GM23248 (cell line): ENCODE measurements at places on chromosomes 3 and 15. TPM values are rescaled to one million over a fixed set of nuclear protein-coding genes. Genes with fewer than 3 reads are reported as not detected.
A peak's percentile ranks its signal among the peaks of the same experiment; 100 is the strongest.

Gene SUSD5
- 0.11 and 0.13 TPM in 2 replicates for total RNA-seq

Gene VILL
- total RNA-seq: 6.6 and 12.4 TPM in 2 replicates

Gene LRRC31
- not detected in 2 replicates for total RNA-seq

Gene HRG
- not detected in 2 replicates for total RNA-seq

DNA sequence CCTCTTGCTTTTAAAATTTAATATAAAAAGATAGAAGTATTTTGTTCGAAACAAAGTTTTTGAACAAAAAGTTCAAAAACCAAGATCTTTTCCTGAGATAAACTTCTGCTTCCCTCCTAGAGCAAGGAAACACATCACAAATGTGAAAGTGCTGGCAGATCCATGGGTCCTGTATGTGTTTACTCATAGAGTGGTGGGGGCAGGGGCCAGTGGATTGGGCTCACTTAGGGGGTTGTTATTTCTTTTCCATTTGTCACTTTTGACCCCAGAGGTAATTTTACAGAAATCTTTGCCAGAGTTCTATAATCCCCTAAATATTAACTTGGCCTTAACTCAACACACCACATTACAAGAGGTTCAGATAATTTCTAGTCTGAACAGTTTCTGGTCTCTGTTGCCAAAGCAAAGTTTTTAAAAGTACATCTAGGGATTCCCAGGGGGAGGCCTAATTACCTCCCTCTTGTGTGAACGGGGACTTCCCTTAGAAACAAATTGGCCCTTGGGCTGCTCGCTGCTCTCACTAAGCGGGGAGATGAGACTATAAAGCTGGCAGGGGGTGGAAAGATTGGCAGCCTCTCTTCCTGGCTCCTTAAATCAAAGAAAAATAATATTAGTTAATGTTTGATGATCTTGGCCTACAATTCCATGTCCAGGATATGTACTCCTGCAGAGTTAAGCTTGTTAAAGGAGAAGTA, 66.8 kb upstream of the PTX3 start:
- H3K4me3 ChIP-seq: no peak overlapping the region
- no peaks in the 10 kb centered on the region for H3K36me3 ChIP-seq
- peaks cover 16% of the 10 kb centered on the region for H3K4me1 ChIP-seq
- no peak overlapping the region for H3K27ac ChIP-seq

- no peak overlapping the region for H3K4me3 ChIP-seq
- H3K4me1 ChIP-seq: peaks cover 49% of the 10 kb centered on the region
These were observed 16.8 kb downstream of the ATP10A start for GRCh38 chr15:25846377-25846776.

DNA sequence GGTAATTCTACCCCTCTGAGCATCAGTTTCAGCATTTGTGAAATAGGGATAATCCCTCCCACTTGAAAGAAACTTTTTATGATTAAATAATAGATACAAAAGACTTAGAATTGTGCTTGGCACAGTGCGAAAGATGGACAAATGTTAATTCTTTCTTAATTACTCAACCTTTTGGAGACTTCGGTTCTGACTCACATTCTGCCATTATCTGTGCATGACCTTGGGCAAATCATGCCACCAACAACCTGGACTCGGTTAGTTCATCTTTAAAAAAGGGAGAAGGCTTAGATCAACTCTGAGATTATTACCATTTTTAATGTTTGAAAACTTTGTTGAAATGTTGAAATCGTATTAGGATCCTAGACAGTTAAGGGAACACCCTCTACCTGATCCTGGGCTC, 40.6 kb upstream of the POLR2M start:
- no peak overlapping the region for H3K4me3 ChIP-seq
- H3K27me3 ChIP-seq: no peaks in the 10 kb centered on the region
- peak; percentile 29 for DNase-seq
- H3K27ac ChIP-seq: no peak overlapping the region
- no peaks in the 10 kb centered on the region for H3K36me3 ChIP-seq

- H3K27me3 ChIP-seq: no peaks in the 10 kb centered on the region
- no peaks in the 10 kb centered on the region for H3K36me3 ChIP-seq
These were observed 499.9 kb downstream of the TBL1XR1 start for GRCh38 chr3:176697284-176697889.
